Cardiac ventricle fibroblast (primary cell): ENCODE measurements at places on chromosomes 1 and 21. TPM values are rescaled to one million over a fixed set of nuclear protein-coding genes. Genes with fewer than 3 reads are reported as not detected.

Gene CNR2
- total RNA-seq = not detected in 2 replicates

Gene IFT25
- 22.0 and 22.8 TPM in 2 replicates for total RNA-seq

Gene GJA9
- total RNA-seq = not detected in 2 replicates

Gene TAF12
- total RNA-seq = 24.1 and 29.5 TPM in 2 replicates
